GM04504 (cell line): ENCODE measurements at places on chromosomes 13 and 19.

DNA sequence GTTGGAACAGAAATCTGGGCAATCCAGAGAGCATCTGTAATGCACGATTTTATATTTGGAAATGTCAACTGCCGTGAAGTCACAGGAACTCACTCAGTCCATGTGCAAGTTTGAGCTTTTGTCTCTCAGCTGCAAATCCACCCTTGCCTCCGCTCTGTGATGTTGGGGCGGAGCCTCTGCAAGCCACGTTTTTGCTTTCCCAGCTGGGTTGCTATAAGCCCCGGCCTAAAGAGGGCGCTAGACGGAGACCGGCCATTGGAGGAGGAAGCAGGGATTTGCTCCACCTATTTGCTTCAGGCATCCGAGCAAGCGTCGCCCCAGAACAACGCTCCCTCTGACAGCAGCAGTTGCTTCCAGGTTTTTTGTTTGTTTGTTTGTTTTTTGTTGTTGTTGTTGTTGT is 56.2 kb downstream of the TRPM4 start:
- no peak for DNase-seq

DNA sequence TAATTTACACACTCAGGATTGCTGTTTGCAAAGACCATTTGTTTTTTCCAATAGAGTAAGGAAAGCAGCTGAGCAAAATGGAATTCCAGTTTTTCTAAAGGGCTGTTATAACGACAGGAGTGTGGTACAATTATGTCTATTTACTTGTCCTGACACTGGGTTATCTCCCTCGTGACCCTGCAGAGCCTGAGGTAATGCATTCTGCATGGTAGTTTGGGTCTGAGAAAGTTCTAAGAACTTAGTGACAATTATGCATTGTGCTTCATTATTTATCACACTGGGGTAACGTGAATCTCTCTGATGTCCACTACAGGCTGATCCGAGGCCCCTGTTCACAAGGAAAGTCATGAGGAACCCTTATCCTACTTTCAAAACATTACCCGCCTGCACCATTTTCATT is 50.7 kb upstream of the EDNRB start:
- no peak for DNase-seq

DNA sequence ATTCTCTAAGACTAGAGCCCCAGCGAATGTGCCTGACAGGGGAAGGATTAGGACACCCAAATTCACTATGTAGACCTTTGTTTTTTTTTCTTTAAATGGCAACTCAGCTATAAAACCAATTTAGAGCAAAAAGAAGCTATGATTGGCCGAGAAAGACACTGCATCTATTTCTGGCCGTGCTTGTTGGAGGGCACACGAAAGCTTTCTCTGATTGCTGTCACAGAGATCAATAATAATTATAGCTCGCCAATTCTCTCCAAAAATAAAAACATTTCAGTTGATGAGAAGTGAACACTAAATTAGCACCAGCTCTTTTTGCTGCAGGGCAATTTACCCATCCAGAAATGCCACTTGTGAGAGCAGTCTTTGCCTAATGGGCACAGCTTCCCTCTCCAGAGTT is 31.2 kb downstream of the CBY2 start:
- no peak for DNase-seq

- DNase-seq: no peak
Measured at GRCh38 chr19:55321466-55322137, 3.5 kb downstream of the TMEM150B start.

- no peak for DNase-seq
Measured at GRCh38 chr13:92719868-92720267, 506.7 kb upstream of the GPC6 start.

DNA sequence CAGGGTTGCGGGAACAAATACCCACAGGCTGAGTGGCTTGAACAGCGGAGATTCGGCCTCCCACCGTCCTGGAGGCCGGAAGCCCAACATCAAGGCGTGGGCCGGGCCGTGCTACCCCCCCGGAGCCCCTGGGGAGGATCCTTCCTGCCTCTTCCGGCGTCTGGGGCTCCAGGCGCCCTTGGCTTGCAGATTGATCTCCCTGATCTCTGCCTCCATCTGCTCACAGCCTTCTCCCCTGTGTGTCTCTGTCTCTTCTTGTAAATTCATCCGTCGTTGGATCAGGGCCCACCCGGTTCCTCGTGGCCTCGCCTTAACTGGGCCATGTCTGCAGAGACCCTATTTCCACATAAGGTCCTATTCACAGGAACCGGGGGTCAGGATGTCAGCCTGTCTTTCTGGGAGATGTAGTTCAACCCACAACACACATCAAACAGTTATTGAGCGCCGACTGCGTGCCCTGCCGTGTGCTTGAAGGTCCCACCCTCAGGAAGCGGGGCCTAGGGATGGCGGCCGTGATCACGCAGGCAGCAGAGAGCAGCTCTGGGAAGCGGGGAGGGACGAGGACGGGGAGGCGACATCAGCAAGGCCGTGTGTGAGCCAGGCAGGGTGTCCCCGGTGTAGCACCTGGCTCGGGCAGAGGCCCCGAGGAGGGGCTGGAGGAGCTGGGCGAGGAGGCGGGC is 21.3 kb downstream of the HCN2 start:
- DNase-seq: no peak
